ENCODE measurements at places on chromosomes 11 and 22.

DNA sequence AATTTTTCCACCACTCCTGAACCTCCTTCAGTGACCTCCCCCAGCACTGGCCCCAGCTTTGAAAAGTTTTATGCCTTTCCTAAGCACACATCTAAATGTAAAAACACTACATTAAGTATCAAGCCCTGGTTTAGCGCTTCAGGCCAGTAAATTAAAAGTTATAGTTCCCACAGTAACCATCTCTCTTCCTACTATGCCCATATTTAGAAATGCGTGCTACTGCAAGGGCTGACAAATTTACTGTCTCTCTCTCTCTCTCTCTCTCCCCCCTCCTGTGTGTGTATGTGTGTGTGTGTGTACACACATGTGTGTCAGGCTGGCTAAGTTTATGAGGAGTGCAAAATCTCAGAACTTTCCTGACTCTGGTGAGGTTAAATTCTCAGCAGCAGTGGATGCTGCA is 231.4 kb downstream of the LARGE1 start:
- H3K4me3 ChIP-seq = no peak overlapping the region
- H3K27me3 ChIP-seq = no peaks in the 10 kb centered on the region
- no peaks in the 10 kb centered on the region for H3K4me1 ChIP-seq
- no peak overlapping the region for H3K27ac ChIP-seq

DNA sequence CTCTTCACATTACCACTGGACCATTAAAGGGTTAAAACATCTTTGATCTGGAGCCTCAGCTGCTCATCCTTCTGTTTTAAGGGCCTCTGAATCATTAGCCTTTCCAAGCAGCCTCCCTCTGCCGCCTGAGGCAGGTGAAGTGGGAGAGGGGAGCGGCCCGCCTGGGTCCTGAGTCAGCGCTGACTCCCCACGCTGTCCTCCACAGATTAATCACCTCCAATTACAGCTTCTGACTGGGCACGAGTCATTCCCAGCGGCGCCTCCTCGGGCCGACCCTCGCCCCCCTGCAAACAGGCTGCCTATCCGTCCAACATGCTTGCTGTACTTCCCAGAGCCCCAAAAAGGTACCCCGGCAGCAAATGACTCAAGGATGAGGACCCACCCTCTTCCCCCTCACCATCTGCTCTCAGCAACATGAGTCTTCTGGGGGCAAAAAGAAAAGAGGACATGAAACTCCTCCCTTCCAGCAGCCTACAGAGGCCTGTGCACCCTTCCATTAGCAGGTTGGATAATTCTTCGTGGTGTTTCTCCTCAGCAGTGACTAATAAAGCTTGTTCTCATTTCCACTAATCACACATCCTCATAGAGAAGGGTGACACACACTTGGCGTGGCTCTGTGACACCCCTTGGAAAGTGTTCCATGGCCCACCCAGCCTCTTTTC is 44.3 kb upstream of the JAM3 start:
- H3K4me1 ChIP-seq = peaks cover 26% of the 10 kb centered on the region
- no peak overlapping the region for H3K27ac ChIP-seq
- DNase-seq = no peak
- peaks cover 16% of the 10 kb centered on the region for H3K27me3 ChIP-seq
- no peak overlapping the region for H3K4me3 ChIP-seq
- H3K36me3 ChIP-seq = no peaks in the 10 kb centered on the region

DNA sequence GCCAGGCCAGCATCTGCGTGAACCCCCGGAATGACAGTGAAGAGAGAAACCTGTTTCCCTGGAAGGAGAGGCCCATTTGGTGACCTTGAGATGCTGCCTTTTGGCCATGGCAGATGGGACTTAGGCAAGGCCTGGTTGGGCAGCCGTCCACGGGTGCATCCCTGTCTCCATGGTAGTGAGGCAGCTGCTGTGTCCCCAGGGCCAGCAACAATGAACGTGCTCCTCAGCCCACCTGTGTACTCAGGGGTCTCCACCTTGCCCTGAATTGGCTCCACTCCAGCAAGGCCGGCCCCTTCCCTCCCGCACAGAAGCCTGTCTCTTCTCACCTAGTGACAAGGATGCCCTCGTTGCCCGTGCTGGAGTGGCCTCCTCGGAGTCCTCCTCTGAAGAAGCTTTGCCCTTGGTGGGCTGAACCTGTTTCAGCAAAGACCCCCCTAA is 441.1 kb downstream of the TBC1D22A start:
- no peaks in the 10 kb centered on the region for H3K36me3 ChIP-seq
- no peak overlapping the region for H3K4me3 ChIP-seq
- peak; percentile 11 for DNase-seq
- H3K27ac ChIP-seq = no peak overlapping the region
- no peaks in the 10 kb centered on the region for H3K4me1 ChIP-seq

- no peaks in the 10 kb centered on the region for H3K4me1 ChIP-seq
- no peaks in the 10 kb centered on the region for H3K36me3 ChIP-seq
- no peak for DNase-seq
- no peak overlapping the region for H3K27ac ChIP-seq
- H3K27me3 ChIP-seq = no peaks in the 10 kb centered on the region
These were observed 709.3 kb upstream of the CCDC179 start for GRCh38 chr11:23569547-23569946.

DNA sequence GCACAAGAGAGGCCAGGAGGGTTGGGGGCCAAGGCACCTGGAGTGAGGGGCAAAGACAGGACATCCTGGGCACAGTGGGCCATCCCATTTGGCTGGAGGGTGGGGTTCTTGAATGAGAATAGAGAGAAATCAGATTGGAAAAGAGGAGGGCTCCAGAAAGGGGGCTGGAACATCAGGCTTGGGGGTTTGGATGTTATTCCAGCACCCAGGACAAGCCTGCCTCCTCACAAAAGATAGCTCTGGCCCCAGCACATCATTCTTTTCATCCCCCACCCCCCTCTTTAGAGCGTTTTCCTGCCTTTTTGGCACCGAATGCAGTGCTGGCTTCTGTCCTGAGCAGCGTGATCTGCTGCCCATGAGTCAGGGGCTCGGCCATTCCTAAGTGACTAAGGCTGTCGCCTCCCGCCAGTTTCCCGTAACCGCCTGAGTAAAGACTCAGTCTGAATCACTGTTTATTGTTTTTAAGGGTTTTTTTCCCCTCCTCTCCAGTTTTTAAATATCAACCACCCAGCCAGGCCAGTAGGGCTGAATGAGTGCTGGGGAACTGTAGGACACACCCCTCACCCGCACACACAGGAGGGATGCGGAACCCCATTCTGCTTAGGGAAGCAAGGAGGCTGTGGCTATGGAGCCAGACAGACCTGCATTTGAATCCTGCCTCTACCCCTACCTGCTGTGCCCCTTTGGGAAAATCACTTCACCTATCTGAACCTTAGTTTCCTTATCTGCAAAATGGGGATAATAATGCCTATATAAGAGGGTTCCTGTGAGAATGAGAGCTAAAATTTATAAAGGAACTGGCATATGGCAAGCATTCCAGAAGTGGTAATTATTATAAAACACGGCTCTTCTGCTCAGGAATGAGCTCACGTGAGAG is 32.4 kb upstream of the NAV2 start:
- H3K27me3 ChIP-seq = peaks cover 3% of the 10 kb centered on the region
- no peak for DNase-seq
- no peak overlapping the region for H3K4me3 ChIP-seq
- H3K4me1 ChIP-seq = peaks cover 1% of the 10 kb centered on the region
- H3K27ac ChIP-seq = no peak overlapping the region

- no peaks in the 10 kb centered on the region for H3K27me3 ChIP-seq
- no peaks in the 10 kb centered on the region for H3K36me3 ChIP-seq
- no peak overlapping the region for H3K4me3 ChIP-seq
- no peak for DNase-seq
- peaks cover 14% of the 10 kb centered on the region for H3K4me1 ChIP-seq
These were observed 37.8 kb upstream of the TH start for GRCh38 chr11:2209370-2209801.

DNA sequence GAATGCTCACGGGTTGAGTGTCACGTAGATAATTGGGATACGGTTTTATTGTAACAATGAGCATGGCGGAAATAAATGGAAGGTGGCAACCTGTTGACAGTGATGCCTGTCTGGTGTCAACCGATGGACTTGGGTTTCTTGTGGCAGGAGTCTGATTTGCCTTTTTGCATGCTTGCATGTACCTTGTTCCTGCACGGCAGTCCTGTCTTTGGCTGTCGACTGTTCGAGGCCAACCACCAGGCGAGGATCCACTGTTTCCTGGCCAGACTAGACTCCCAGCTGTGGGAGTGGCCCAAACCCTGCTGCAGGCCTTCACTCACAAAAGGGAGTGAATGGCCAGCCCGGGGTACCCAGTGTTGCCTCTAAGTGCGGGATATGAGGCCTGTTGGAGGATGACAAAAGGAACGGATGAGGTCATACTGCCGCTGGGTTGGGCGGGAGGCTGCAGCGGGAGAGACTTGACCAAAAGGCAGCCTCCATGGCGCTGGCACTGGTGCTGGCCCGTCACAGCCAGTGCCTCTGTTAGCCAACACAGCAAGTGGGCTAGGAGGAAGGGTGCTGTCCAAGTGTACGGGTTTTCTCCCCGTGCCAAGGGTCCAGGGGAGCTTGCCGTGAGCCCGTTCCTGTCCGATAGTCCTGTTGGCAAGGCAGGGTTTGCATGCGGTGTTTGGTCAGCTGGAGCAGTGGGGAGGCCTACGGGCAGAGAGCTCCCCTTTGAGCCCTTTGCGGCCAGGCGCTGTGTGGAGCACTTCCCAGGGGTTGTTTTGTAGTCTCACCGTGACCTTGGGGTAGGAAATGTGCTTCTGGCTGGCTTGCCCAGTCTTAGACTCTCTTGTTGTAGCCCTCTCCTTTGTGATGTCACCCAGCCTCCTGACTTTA is 974 bp downstream of the DGCR8 start:
- H3K4me3 ChIP-seq = peak overlapping the region; percentile 83
- peaks cover 49% of the 10 kb centered on the region for H3K4me1 ChIP-seq
- H3K27me3 ChIP-seq = no peaks in the 10 kb centered on the region
- peak; percentile 27 for DNase-seq
- H3K27ac ChIP-seq = peak overlapping the region; percentile 44

DNA sequence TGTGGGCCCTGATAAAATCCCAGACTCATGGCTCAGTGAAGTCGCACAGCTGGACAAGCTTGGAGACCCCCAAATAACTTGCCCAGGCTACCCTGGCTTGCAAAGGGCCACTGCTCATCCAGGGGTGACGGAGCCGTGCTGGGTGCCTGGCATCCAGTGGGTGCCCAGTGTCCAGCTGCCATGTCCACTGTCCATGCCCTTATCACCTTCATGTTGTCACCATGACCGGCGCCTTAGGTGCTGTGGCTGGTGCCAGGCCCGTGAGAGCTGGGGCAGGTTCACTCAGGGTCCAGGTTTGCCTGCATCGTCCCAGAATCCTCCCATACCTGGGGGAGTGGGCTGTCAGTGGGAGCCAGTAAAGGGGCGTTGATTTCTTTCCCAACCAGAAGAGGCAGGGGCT is 57.4 kb downstream of the LRP5 start:
- no peak overlapping the region for H3K4me3 ChIP-seq
- no peaks in the 10 kb centered on the region for H3K27me3 ChIP-seq
- no peak for DNase-seq
- H3K27ac ChIP-seq = no peak overlapping the region
- H3K36me3 ChIP-seq = no peaks in the 10 kb centered on the region

GRCh38 chr11:130737041-130737830 is 179.0 kb downstream of the SNX19 start:
- H3K27me3 ChIP-seq = peaks cover 4% of the 10 kb centered on the region
- DNase-seq = no peak
- no peak overlapping the region for H3K27ac ChIP-seq
- peaks cover 22% of the 10 kb centered on the region for H3K4me1 ChIP-seq
- H3K4me3 ChIP-seq = no peak overlapping the region
- H3K36me3 ChIP-seq = peaks cover 3% of the 10 kb centered on the region

DNA sequence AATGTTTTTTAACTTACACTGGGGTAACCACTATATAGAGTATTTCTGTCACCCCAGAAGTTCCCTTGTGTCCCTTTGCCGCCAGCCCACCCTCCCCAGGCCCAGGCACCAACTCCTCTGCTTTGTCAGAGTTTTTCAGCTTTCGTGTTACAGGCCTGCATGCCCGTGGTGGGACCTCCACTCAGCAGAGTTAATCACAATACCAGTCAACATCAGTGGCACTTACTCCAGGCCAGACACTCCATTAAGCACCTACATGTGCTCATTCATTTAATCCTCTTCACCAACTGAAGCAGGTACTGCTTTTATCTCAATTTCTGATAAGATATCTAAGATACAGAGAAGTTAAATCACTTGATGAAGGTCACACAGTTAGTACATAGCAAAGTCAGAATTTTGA is 63.3 kb downstream of the LIF start:
- peak overlapping the region; percentile 92 for H3K27ac ChIP-seq
- peak overlapping the region; percentile 14 for H3K4me3 ChIP-seq
- no peaks in the 10 kb centered on the region for H3K27me3 ChIP-seq
- no peak for DNase-seq

GRCh38 chr11:70104419-70104818 is 26.3 kb downstream of the ANO1 start:
- no peak for DNase-seq
- no peak overlapping the region for H3K4me3 ChIP-seq
- no peaks in the 10 kb centered on the region for H3K4me1 ChIP-seq
- no peak overlapping the region for H3K27ac ChIP-seq

DNA sequence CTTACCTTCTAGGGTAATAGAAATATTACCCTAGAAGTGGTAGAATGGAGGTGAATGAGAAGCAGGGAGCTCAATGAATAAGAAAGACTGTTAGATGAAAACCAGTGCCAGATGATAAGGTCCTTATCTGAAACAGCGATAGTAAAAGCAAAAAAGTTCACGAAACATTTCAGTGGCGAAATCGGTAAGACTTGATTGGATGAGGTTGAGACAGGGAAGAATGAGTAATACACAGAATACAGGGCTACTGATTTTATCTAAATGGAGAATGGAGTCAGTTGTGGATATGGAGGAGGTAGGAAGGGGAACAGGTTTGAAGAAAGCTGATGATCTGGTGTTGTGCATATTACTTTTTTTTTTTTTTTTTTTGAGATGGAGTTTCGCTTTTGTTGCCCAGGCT is 96.5 kb downstream of the GALNT18 start:
- H3K4me3 ChIP-seq = no peak overlapping the region
- H3K4me1 ChIP-seq = peaks cover 2% of the 10 kb centered on the region
- no peak overlapping the region for H3K27ac ChIP-seq
- H3K36me3 ChIP-seq = no peaks in the 10 kb centered on the region
- no peak for DNase-seq
- peaks cover 5% of the 10 kb centered on the region for H3K27me3 ChIP-seq

DNA sequence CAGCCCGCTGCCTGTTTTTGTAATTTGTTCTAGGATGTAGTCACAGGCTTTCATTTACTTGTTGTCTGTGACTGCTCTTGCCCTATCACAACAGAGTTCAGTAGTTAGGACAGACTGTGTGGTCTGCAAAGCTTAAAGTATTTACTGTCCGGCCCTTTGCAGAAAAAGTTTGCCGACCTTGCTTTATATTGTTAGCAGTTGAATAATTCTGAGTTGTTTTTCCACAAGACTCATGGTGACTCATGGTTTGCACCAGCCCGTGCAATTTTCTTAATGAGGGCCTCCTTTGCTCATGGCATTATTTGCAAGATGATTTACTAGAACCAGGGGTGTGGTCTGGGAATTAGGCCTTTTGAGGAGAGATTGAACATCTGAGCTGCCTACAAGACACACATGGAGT is 110.6 kb downstream of the SCN3B start:
- H3K4me1 ChIP-seq = peaks cover 21% of the 10 kb centered on the region
- H3K27me3 ChIP-seq = no peaks in the 10 kb centered on the region
- H3K36me3 ChIP-seq = peaks cover 16% of the 10 kb centered on the region
- H3K27ac ChIP-seq = no peak overlapping the region

- no peak for DNase-seq
- H3K4me1 ChIP-seq = peaks cover 6% of the 10 kb centered on the region
- no peak overlapping the region for H3K4me3 ChIP-seq
- no peak overlapping the region for H3K27ac ChIP-seq
- peaks cover 6% of the 10 kb centered on the region for H3K27me3 ChIP-seq
- no peaks in the 10 kb centered on the region for H3K36me3 ChIP-seq
These were observed 51.7 kb upstream of the NUP160 start for GRCh38 chr11:47899801-47900200.

Measured in activated CD4-positive, alpha-beta memory T cell treated with anti-CD3 and anti-CD28 coated beads, Interleukin-2, amount 10 ng/mL, durations not matched to agents 7 days and 5 days (primary cell).